ENCODE measurements at places on chromosomes 7 and 10.

- DNase-seq = no peak
These were observed 373.9 kb downstream of the SFMBT2 start for GRCh38 chr10:7036951-7037350.

- DNase-seq = no peak
These were observed 289.7 kb downstream of the KLF6 start for GRCh38 chr10:3495281-3495680.

DNA sequence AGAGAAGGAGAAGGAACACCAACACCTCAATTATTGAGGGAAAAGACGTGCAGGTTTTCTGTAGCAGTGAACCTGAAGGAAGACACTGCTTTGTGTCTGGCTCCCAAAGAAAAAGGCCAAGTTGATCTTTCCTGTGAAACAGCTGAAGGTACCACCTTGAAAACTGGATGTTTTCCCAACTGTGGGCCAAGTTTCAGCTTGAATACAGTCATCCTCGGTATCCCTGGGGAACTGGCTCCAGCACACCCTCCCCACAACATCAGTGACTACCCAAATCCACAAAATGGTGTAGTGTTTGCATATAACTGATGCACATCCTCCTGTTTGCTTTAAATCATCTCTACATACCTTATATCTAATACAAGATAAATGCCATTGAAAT is 297.0 kb upstream of the PITRM1 start:
- no peak for DNase-seq

DNA sequence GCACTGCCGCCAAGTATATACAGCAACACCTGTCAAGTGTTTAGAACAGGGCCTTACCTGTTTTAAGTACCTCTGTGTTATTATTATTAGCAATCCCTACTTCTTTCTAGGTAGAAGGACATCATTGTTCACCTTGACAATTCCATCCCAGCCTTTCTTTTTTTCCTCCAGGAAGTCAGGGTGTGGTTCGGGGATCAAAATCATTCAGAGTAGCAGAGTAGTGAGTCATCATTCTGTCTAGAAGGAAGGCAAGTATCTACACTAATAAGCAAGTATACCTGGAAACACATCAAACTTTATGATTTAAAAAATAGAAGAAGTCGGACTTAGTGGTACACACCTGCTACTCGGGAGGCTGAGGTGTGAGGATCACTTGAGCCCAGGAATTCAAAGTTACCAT is 25.5 kb upstream of the CAPZA2 start:
- no peak for DNase-seq

GRCh38 chr10:51117053-51117660 is 42.9 kb downstream of the PRKG1 start:
- DNase-seq = no peak

DNA sequence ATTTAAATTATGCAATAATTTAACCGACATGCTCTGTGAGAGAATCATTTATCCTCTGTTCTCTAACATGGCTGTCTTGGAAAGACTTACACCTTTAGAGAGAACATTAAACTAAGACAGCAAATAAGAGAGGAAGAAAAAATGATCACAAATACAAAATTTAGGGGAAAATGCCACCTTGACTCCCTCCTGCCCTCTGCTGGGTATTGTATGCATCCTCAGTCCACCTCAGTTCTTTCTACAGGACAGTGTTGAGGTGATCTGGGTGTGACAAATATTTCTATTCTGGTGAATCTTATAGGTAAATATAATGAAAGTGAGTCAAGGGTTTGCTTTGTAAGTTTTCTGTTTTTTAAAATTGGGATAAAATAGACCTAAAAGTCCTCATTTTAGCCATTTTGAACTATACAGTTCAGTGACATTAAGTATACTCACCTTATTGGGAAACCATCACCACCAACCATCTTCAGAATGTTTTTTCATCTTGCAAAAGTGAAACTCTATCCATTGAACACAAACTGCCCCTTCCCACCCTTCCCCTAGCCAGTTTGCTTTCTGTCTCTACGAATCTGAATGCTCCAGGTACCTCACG is 61.5 kb upstream of the ELMO1 start:
- no peak for DNase-seq

DNA sequence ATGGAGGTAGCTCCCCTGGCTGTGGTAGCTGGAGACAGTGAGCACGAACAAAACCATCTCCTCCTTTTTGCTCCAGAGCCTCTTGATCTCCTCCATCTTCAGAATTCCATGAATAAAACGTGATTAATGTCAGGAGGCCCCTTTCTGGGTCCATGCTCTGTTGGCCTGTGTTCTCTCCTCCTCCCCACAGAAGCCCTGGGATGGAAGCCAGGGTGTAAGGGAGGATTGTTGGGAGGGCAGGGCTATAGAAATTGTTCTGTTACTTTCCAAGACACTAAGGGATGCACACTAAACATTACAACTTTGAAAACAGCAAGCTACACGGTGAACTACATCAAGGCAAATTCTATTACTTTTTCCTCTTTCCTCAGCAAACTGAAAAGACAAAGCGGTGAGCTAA is 96.3 kb downstream of the RNF216 start:
- no peak for DNase-seq

All from SIG-M5 (cell line).